ENCODE measurements at places on chromosomes 4 and X.

GRCh38 chrX:54447461-54447860 lies 7.3 kb downstream of the TSR2 start:
- no peak for DNase-seq

DNA sequence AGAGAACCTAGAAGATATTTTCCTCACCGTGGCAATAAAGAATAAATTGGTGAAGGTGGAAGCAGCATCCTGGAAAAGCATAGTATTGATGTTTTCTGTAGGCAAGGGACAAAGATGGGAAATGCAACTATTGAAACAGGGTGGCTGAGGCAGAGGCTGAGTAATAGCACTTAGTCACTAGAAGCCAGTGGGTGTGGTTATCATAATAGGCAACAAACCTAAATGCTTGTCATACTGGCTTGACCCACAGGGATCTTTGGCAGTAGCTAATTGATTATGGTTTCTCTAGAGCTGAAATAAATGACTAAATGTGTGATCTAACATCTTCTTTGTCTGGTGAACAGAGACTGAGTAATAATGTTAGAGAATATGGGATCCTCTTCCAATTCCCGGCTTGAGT lies 353.6 kb upstream of the RPS6KA3 start:
- no peak for DNase-seq

DNA sequence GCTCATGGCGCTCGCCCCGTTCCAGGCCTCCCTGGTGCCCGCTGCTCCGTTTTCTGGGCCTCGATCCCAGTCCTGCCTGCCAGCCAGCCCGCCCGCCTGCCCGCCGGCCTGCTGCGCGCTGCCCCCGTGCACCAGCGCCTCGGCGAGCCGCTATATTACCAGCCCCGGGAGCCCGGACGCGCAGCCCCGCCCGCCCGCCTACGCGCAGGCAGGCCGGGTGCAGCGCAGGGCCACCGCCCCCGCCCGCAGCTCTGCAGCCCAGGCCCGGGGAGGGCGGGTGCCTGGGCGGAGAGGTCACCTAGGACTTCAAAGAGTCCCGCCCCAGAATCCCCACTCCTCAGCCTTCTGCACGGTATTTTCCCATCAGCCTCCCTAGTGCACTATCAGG lies at the start of gene MAOB:
Gene MAOB (minus strand): TSS at position 157 of the 388 bp plus-strand sequence. CDS start 151 bp downstream, at position 6.
- DNase-seq: no peak

GRCh38 chr4:38566806-38567398 lies 97.1 kb upstream of the KLF3 start:
- no peak for DNase-seq

GRCh38 chrX:123088331-123088730 lies 95.7 kb upstream of the GRIA3 start:
- DNase-seq: no peak

DNA sequence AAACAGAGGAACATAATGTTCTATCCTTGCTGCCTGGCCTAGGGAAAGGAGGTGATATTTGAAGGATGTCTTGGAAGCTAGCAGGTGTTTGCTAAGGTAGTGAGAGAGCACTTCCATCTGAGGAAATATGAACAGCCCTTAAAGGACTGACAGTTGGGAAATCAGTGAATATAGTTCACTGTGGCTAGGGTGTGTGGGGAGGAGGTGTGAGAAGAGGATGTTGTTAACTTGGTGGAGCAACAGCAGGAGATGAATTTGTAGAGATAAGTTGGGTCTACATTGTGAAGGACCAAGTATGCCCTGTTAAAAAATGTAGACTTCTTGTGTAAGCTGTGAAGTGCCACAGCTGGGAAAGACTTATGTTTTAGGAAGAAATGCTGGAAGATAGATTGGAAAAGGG lies 25.5 kb downstream of the TBC1D19 start:
- DNase-seq: no peak

Data from renal pelvis (tissue), 12 donors.